Body of pancreas (tissue), 4 donors: ENCODE measurements at places on chromosomes 11 and 22.
A peak's percentile ranks its signal among the peaks of the same experiment; 100 is the strongest.

DNA sequence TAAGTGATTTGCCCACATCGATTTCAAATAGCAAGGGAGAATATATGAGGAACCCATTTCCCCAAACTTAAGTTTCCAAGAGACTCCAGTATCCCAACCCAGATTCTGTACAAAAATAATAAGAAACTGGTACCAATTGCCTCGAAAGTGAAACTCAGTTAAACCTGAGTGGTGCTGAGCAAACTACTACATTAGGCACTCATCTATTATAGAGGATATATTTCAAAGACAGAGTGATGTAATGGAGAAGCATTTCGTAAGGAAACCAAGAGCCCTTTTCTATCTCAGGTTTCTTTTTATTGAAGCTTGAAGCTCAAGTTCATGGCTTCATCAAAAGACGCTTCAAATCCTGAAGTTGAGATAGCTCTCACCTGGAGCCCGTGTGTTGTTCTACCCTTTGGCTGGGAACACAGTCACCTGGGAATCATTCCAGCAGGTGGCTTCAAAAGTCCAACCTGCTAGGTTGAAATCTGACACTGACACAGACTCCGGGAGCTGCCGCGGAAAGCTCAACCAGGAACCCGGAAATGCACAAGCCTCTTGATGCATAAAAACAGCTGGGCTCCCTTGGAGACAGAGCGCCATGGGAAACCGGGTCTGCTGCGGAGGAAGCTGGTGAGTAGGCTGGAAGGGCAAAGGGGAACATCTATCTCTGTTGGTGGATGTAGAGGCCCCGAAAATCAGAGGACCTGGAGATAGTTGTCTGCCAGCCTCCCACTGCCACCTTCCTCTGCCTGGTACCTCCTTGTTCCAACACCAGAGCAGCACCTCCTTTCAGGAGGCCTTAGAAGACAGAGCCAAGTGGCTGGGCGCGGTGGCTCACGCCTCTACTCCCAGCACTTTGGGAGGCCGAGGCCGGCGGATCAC, at the start of gene C11orf52:
C11orf52 (plus strand) TSS at position 524 of the 867 bp plus-strand sequence; CDS start at position 584, 60 bp downstream.
- peak; percentile 96 for DNase-seq

- no peak for DNase-seq
Observed at GRCh38 chr11:46534711-46535110, 59.1 kb downstream of the AMBRA1 start.

GRCh38 chr22:37084385-37084784, 25.1 kb downstream of the TMPRSS6 start:
- DNase-seq = no peak

DNA sequence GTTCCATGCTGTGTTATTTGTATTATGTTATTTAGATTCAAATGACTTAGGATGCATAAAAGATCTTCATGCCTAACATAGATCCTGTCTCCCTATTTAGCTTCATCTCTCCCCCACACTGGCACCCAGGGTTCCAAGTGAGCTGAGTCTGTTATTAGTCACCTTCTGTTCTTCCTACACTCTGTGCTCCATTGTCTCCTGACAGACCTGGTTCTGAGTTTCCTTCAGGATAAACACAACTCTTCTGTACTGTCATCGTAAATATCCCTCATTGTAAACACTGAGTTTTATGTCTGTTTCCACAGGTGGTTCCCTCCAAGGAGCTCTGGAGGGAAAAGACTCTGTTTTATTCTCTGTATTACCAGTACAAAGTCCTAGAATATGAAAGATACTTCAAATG, 8.7 kb downstream of the MMP26 start:
- no peak for DNase-seq

- DNase-seq = no peak
Observed at GRCh38 chr11:64713781-64714363, 9.1 kb downstream of the NRXN2 start.

GRCh38 chr11:96102664-96103078, 178.8 kb upstream of the MTMR2 start:
- no peak for DNase-seq

- no peak for DNase-seq
Observed at GRCh38 chr22:27086080-27087044, 429.0 kb downstream of the MIAT start.
